Upper lobe of right lung (tissue), 1 donor: ENCODE measurements at places on chromosomes 3 and 15. TPM values are rescaled to one million over a fixed set of nuclear protein-coding genes. Genes with fewer than 3 reads are reported as not detected.

The COL8A1 gene
- 95.1 TPM for total RNA-seq

The CPLX3 gene
- total RNA-seq: not detected

The KIF23 gene
- total RNA-seq: 2.7 TPM

DNA sequence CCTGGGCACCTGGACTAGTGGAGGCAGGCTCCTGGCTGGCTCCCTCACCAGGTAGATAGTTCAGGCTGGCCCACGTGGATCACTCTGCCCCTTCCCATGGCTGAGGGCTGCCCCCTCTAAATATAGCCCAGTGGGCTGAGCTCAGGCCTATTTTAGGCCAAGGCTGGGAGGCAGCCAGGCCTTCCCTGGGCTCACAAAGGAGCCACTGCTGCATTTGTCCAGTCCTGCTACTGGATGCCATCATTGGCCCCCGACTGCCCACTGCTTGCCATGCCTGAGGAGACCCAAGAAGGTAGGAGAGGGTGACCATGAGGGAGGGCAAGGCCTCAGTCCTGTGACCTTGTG is at the start of gene LSMEM2:
Gene LSMEM2, plus strand, starts transcription at position 208 of the 345 bp plus-strand sequence. Its CDS starts 27 bp downstream, at position 235.
- peaks cover 7% of the 10 kb centered on the region for H3K27me3 ChIP-seq
- peaks cover 9% of the 10 kb centered on the region for H3K4me1 ChIP-seq
- H3K36me3 ChIP-seq: no peaks in the 10 kb centered on the region
- no peak within 1 kb of the TSS for H3K4me3 ChIP-seq

GRCh38 chr15:85744579-85744978 is 50.1 kb downstream of the KLHL25 start:
- no peak for DNase-seq
- peaks cover 5% of the 10 kb centered on the region for H3K4me1 ChIP-seq
- H3K4me3 ChIP-seq: no peak overlapping the region
- no peaks in the 10 kb centered on the region for H3K27me3 ChIP-seq
- peaks cover 96% of the 10 kb centered on the region for H3K36me3 ChIP-seq
- H3K27ac ChIP-seq: no peak overlapping the region
